Urinary bladder (tissue), 4 donors: ENCODE measurements at places on chromosomes 11 and 22. TPM values are rescaled to one million over a fixed set of nuclear protein-coding genes. Genes with fewer than 3 reads are reported as not detected.

GRCh38 chr11:69451289-69451688, 30.2 kb upstream of the LINC01488 start:
- no peak for DNase-seq

DNA sequence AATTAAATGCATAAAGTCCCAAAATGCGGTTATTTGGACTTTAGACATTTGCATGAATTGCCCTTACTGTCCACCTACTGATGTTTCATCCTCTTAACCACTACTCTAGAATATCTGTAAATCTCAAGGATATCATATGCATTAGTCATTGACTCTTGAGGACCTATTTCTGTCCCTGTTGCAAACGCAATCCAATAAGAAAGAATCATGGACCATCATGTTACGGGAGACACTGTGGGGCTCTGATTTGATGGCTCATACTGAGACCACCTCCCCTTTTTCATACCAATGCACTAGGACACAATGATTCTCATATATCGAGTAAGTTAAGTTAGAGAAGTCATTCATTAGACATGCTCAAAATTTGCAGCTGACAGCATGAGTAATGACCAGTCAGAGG, 14.4 kb downstream of the POU2AF2 start:
- no peak for DNase-seq

- no peak for DNase-seq
These were observed 17.5 kb upstream of the TEF start for GRCh38 chr22:41364233-41364632.

GRCh38 chr11:78241475-78241874, 52.8 kb downstream of the USP35 start:
- DNase-seq = no peak

DNA sequence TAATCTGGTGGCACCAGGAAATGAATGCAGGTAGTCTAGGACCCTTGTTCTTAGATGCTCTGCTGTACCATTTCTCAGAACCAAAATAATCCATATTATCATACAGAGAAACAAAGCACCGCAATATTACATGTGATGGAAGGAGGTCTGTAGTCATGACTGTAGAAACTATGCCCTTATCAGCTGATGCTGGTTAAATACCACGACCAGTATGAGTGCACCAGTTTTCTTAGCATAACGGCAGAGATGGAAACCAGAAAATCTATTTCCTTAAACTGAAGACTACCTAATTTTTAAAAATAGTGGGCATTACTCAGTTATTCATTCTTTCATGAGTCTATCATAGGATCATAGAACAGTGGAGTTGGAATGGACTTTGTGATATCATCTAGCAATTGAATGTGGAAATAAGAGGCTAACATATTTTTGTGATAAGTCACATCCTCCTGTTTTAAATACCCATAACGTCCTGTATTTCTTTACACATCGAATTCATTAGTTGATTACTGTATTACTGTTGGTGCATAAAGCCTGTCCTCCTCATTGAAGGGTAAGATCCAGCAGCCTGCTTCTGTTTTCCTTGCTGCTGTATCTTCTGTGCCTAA, 15.1 kb downstream of the JHY start:
- no peak for DNase-seq

- no peak for DNase-seq
These were observed 4.7 kb downstream of the LTBP3 start for GRCh38 chr11:65553301-65554001.

DNA sequence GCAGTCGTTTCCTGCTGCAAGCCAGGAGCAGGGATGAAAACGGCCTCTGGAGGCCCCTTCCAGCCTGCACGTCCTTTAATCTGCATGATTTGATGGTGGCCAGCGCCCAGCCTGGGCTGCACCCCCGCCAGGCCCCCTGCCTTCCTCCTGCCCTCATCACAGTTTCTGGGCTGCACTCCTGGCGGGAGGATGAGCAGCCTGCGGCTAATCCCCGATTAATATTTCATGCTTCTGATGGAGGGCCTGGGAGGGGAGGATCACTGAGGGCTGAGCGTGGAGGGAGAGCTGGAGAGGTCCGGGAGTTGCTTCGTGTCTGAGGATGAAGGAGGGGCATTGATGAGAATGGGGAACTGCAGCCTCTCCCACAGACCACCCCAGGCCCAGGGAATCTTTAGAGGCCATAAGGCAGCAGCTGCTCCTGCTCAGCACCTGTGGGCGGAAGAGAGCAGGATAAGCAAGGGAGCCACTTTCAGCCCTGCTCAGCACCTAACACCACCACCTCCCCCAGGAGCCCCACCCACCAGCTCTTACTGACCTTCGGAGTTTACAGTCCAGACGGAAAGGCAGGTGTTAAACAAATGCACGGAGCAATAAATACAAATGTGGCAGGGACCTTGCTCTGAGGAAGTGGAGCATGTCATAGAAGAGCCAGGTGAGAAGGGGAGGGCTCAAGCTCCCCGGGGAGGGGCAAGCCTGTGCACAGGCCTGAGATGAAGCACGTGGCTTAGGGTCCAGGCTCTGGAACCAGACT, 135.0 kb upstream of the NECTIN1 start:
- DNase-seq = no peak

- DNase-seq = no peak
These were observed 727 bp upstream of the CSDC2 start for GRCh38 chr22:41560095-41560471.

GRCh38 chr11:10377183-10377582, 72.3 kb downstream of the ADM start:
- no peak for DNase-seq

- DNase-seq = no peak
These were observed 517 bp downstream of the HIRA start for GRCh38 chr22:19430890-19431541.

GRCh38 chr22:26949193-26949592, 291.8 kb downstream of the MIAT start:
- no peak for DNase-seq

- no peak for DNase-seq
These were observed 38.0 kb upstream of the APLNR start for GRCh38 chr11:57274904-57275498.

- DNase-seq = no peak
These were observed 1385.0 kb downstream of the TBC1D22A start for GRCh38 chr22:48147404-48147803.

DNA sequence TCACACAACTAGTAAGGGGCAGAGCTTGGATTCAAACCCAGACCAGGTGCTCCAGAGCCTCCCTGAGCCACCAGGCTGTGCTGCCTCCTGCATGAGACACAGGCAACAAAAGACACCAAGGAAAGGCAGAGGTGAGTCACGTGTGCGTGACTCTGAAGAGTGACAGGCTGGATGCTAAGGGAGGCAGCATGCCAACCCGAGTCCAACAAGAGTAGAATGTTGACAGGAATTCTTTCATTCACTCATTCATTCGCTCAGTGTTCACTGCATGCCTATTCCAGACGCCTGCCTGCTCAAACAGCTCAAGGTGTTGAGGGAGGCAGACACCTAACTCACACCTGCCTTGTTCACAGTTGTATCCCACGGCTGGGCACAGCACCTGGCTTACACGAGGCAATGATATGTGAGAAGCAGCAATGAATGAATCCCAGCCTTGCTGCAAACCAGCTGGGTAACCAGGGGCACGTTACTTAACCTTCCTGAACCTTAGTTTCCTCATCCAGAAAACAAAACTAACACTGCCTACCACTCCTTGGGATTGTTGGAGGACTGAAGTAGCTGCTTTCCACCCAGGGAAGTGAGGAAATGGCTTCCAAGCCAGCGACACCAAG, 73.8 kb upstream of the ARFGAP3 start:
- no peak for DNase-seq

- no peak for DNase-seq
These were observed 27.3 kb downstream of the SYT7 start for GRCh38 chr11:61553373-61554171.

DNA sequence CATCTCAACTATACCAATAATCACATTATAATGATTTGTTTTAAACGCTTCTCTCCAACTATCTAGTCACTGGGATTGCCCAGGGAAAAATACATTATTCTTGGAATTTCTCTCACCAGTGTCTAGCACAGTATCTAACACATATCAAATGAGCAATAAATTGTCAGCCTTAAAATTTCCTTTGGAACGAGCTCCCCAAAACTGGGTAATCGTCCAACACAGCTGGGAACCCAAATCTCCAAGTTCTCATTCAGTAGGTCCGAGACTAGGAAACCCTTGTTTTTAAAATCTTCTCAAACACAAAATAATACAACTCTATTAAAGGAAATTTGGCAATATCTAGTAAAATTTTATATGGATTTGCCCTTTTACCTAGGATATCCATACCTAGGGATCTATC, 327.8 kb upstream of the ARHGAP42 start:
- DNase-seq = no peak

DNA sequence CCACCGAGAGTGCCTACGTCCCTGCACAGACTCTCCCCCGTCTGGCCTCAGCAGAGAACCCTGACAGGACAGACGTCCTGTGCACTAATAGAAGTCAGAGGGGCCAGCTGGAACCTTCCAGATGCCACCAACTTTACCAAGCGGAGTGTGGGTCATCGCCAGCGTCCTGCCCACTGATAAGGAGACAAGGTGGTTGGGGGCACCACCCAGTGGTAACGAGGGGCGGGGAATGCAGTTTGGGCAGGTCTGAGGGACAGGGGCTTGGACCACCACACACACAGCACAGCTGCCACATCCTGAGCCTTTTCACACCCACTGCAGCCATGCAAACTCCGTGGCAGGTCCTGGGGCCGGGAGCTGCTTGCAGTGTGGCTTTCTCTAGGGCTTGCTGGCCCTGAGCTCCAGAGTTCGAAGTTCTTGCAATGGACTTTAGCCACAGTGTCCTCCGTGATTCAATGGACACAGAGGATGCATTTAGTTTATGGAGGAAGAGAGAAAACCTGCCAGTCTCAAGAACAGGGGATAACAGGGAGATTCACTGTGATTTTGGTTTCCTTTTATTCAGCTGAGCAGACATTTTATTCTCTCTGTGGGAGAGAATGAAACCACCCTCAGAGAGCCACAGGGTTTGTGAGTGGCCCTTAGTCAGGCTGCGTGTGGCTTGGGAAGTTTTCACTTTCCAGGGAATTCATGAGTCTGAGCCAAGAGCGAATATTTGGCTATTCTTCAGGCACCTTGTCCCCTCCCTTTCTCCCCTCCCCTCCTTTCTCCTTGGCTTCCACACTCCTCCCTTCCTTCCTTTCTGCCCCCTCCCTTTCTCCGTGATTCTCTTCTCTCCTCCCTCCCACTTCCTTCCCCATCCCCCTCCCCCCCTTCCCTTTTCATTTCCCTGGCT, 13.1 kb downstream of the MRGPRG start:
- DNase-seq = no peak

DNA sequence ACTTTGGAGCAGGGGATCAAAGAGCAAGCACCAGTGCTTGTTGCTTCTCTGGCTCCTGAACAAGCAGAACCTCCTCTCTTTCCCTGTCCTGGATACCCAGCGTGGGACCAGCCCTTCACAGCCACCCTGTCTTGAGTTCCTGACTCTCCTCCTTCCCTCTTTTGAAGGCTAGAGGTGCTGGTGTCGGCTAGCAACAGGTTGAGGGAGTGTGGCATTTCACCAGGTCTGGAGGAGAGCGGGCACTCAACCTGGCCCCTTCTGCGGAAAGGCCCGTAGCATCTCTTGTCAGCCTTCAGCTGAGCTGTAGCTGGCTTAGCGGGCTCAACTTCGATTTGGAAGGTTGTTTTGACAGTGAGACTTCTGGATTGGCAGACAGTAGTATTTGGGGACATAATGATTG, 26.6 kb downstream of the RCOR2 start:
- DNase-seq = no peak

GRCh38 chr11:59510941-59511589, at the start of gene OR4D9:
OR4D9 (plus strand) TSS chr11:59511539; CDS start chr11:59514913, 3,374 bp downstream.
- DNase-seq = no peak

DNA sequence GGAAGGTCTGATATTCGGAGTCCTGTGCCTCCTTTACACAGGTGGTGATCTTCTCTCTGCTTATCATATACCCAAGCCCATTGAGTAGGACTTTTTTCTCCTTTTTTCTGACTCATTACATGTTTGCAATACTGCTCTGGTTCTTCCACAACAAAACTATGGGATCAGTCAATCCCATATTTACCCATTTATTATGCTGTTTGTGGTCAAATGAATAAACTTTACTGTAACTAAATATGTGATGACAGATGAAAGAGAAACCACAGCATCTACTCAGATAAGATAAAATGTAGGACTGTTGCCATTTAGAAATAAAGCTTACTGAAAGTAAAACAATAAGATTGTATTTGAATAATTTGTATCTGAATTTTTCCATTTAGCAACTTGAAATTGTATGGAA, 958.7 kb upstream of the FAT3 start:
- DNase-seq = no peak

GRCh38 chr11:128506999-128507611, 80.3 kb downstream of the ETS1 start:
- DNase-seq = no peak

GRCh38 chr11:57648801-57649735, 644 bp downstream of the YPEL4 start:
- no peak for DNase-seq

DNA sequence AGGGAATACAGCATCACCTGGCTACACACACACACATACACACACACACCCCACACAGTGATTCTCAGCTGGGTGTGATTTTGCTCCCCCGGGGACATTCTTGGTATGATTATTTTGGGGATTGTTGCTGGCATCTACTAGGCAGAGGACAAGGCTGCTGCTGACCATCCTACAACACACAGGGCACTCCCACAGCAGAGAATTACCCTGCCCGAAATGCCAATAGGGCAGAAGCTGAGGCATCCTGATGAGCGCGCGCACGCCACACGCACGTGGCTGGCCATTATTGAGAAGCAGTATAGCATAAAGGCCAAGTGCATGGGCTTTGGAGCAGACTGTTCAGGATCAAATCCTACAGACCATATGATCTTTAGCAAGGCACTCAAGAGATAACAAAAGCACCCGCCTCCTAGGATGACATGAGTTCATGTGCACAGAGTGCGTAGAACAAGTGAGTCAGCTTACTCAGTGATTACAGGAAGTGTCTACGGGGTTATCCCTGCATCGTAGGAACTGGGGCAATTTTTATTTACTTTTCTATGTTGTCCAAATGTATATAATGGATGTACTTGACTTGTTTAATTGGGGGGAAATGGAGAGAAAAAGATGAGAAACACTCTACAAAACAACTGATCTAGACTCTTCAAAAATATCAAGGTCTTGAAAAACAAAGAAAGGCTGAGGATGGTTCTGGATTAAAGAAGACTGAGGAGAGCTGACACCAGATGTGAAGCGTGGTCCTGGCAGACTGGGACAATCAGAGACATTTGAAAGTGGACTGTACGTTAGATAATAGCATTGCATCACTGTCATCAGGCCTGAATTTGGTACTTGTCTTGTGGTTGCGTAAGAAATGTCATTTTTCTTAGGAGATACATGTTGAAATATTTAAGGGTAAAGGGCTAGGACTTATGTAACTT, 7.2 kb upstream of the EHD1 start:
- DNase-seq = no peak

- DNase-seq = no peak
These were observed 26.4 kb downstream of the KCTD17 start for GRCh38 chr22:37077802-37078448.

- DNase-seq = no peak
These were observed 123.9 kb downstream of the MRTFA start for GRCh38 chr22:40512426-40513136.

Gene WBP2NL
- 5.2 TPM for total RNA-seq

Gene CYP2D6
- 0.48 TPM for total RNA-seq

Gene POU2AF1
- 1.0 TPM for total RNA-seq

Gene SLC29A2
- total RNA-seq = 1.1 TPM

Gene POU2F3
- total RNA-seq = 0.58 TPM

Gene HEPHL1
- not detected for total RNA-seq

Gene FAR1
- 151 TPM for total RNA-seq

Gene UBQLN3
- 0.58 TPM for total RNA-seq

Gene C11orf86
- not detected for total RNA-seq

Gene TRIM48
- not detected for total RNA-seq

Gene KREMEN1
- total RNA-seq = 10.1 TPM

Gene LRRC74B
- total RNA-seq = not detected

Gene F2
- not detected for total RNA-seq

Gene BIRC3
- total RNA-seq = 6.2 TPM

Gene ADM
- 28.2 TPM for total RNA-seq
